Heart left ventricle (tissue), 16 donors: ENCODE measurements at places on chromosomes 2 and 18. TPM values are rescaled to one million over a fixed set of nuclear protein-coding genes. Genes with fewer than 3 reads are reported as not detected.
A peak's percentile ranks its signal among the peaks of the same experiment; 100 is the strongest.

DNA sequence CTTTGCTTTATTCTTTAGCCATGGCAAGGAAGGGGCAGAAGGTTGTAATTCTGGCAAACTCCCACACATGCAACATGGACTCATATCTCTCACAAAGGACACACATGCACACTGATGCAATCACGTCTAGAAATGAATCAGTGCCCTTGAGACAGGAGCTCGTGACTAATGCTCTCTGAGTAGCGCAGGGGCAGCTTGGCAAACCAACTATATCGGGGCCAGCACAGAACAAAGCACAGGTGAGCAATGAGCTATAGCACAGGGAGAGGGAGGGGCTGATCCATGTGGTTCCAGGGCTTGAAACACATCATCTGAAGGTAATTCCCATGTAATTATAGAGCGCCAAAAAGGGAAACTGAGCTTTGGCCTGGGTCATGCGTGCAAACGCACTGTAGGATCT is 165.2 kb upstream of the KLF7 start:
- DNase-seq, result no peak

GRCh38 chr2:16709769-16710168 is 44.1 kb upstream of the CYRIA start:
- DNase-seq, result no peak

- DNase-seq, result peak; percentile 7
These were observed 53.0 kb downstream of the KCNG2 start for GRCh38 chr18:79850731-79851130.

The LONRF2 gene
- polyA plus RNA-seq, result 2.4 TPM

The FOXI3 gene
- not detected for polyA plus RNA-seq

The ASTL gene
- not detected for polyA plus RNA-seq
